ENCODE measurements at places on chromosomes 12 and 14. TPM values are rescaled to one million over a fixed set of nuclear protein-coding genes. Genes with fewer than 3 reads are reported as not detected.

ACVR1B gene
- total RNA-seq = 5.3 TPM

SLC38A6 gene
- total RNA-seq = 6.8 TPM

MED13L gene
- total RNA-seq = 92.9 TPM

KRT2 gene
- not detected for total RNA-seq

CD163L1 gene
- total RNA-seq = not detected

TMTC1 gene
- not detected for total RNA-seq

OR6C70 gene
- total RNA-seq = not detected

TSHR gene
- total RNA-seq = 3.5 TPM

ATL1 gene
- total RNA-seq = 1.2 TPM
